ENCODE measurements at places on chromosomes 2 and 18.

DNA sequence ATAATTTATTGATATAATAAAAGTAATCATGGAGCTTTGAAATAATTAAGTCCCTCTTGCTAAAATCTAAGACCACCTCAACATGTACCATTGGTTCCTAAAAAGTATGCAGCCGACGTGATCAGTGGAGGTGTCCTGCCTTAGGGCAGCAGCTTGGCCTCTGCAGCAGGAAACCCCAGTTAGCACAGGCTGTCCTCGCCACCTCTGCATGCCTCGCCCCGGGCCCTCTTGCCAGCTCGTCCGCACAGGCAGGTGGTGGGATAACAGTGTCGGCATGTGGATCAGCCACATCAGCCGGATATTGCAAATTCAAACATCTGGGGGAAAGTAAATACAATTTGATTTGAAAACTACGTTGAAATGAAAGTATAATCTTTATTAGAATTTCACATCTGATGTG, 22.9 kb downstream of the COA5 start:
- no peak for DNase-seq

GRCh38 chr2:65974067-65974723, 460.7 kb upstream of the MEIS1 start:
- DNase-seq: no peak

DNA sequence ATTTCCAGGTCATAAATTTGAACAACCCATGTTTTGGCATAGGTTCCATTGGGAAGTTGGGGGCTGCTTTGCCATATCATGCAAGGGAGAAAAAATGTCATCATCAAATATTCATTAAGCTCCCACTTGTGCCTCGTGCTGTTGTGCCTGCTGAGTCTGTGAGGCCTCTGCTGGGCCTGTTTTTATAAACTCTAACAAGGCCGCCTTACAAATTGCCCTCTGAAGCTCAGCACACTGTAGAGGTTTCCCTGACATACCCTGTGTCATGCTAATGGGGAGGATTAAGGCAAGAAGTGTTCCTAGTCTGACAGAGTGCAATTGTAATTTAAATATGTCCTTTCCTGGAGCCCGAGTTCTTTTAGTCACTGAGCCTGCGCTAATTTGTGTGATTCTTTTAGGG, 17.6 kb downstream of the OSBPL6 start:
- DNase-seq: no peak

- no peak for DNase-seq
Observed at GRCh38 chr18:50802141-50802540, 17.7 kb downstream of the MRO start.

DNA sequence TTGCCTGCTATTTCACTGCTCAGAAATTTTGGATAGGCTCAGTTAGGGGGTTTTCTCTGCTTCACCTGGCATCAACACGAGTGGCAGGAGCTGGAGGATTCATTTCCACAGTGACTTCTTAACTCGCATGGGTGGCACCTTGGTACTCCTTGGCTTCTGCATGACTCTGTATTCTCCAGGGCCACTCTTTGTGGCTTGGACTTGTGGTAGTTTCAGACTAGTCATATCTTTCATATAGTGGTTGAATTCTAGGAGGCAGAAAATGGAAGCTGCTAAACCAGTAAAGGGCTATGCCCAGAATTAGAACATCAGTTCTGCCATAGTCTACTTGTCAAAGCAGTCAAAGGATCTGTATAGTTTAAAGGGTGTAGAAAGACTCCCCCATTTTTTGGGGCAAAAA, 6.8 kb downstream of the MAIP1 start:
- no peak for DNase-seq

DNA sequence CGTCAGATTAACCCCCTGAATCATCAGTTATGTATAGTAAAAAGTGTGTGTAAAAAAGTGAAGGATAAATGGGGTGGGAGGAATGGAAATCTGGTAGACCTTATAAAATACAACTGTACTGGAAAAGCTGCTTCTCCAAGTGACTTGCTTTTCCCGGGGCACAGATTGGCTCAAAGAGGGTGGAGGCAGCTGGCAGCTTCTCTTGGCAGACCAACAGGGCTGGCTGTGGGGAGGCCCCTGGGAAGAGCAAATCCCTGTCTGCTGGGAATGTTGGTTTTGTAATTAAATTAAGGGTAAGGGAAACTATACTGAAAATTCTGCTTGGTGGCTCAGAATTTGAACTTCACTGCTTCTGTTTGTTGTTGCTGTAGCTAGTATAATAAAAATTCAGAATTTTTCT, 154.2 kb upstream of the DLX2 start:
- DNase-seq: peak; percentile 35

GRCh38 chr2:42359965-42360483, 993 bp downstream of the COX7A2L start:
- peak; percentile 55 for DNase-seq

DNA sequence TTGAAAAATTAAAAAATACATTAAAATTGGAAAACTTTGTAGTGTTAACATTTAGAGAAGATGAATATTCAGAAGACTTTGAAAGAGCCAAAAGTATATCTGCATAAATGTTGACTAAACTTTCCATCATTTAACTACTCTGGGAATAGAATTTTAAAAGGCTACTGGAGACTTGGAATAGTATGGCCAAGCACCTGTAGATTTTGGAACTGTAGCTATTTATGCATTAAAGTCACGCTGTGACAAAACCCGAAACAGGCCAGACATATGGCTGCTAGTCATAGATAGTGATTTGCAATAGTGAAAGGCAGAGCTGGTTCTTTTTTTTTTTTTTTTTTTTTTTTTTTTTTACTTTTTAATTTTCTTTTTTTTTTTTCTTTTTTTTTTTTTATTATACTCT, 396.0 kb downstream of the SOCS6 start:
- DNase-seq: no peak

- DNase-seq: no peak
Observed at GRCh38 chr2:200311139-200311538, 4.6 kb downstream of the SPATS2L start.

DNA sequence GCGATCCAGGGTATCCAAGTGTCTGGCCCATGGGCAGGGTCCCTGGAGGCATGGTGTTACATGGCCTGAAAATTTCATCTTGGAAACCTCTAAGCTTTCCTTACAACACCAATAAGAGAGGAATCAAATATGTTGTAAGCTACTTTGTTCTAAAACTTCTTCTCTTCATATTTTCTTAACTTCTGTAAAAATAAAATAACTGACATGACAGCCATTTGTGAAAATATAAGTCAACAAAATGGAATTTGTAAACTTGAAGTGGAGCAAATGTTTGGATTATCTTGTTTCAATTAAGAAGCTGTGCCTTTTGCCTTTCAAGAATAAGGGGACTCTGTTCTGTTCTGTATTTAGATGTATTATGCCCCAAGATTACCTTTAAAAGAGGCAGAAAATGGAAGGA, 319.7 kb downstream of the LPIN1 start:
- DNase-seq: no peak

DNA sequence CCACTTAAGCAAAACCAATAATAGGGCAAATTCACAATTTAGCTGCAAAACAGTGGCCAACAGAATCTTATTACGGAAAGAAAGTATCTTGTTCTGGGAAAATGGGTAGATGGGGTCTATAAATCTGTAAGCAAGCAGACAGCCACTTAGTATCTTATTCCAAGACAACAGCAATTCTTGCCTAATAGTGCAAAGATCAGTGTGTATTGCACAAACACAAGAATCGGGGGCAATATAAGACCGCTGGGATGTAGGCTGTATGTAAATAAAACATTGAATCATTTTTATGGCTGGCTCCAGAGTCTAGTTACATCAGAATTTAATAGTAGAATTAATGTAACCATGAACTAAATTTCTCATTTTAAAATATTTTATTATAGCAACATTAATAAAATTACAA, 85.6 kb downstream of the FBXO15 start:
- no peak for DNase-seq

- no peak for DNase-seq
Observed at GRCh38 chr18:24585996-24586566, 125.6 kb downstream of the HRH4 start.

DNA sequence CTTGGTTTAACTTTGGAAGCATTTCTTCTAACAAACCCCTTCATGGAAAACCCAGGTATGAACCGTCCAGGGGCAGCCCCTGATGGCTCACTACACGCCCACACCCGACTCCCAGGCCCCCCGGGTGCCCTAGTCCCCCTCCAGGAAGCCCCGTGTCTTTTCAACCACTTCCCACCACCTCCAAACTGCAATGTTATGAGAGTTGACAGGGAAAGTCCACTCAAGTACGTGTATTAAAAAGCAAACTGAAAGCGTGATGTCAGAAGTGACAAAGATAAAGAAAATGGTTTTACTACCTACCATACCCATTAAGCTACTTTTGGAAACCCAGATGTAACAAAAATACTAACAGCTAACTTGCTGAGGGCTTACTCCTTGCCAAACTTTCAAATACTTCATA, 51.5 kb downstream of the L3MBTL4 start:
- DNase-seq: no peak
